NCI-H82 (cell line): ENCODE measurements at places on chromosomes 7 and 10.

GRCh38 chr10:121771966-121772365, 155.9 kb downstream of the ATE1 start:
- DNase-seq = no peak

DNA sequence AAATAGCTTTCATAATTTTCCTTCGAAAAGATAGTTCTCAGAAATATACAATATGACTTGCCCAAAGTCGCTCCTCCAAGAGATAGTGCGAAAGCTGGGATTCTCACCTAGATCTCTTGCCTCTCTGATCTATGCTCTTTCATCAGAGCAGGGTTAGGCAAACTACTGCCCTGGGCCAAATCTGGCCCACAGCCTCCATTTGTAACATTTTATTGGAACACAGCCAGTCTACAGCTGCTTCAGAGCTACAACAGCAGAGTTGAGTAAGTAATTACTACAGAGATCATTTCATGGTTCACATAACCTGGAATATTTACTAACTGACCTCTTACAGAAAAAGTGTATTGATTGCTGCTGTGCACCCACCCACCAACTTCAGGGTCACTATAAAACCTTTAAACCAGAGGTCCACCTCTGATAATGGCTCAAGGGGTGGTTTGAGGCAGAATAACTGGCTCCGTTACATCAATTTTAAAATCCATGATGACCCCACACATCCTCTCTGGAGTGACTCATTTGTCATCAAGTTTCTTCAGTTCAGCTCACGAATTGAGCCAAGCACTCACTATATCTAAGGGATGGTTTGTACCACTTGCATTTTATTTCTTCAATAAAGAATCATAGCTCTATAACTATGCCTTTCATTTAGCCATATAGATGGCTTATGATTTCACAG, 1019.0 kb downstream of the XPNPEP1 start:
- DNase-seq = no peak

DNA sequence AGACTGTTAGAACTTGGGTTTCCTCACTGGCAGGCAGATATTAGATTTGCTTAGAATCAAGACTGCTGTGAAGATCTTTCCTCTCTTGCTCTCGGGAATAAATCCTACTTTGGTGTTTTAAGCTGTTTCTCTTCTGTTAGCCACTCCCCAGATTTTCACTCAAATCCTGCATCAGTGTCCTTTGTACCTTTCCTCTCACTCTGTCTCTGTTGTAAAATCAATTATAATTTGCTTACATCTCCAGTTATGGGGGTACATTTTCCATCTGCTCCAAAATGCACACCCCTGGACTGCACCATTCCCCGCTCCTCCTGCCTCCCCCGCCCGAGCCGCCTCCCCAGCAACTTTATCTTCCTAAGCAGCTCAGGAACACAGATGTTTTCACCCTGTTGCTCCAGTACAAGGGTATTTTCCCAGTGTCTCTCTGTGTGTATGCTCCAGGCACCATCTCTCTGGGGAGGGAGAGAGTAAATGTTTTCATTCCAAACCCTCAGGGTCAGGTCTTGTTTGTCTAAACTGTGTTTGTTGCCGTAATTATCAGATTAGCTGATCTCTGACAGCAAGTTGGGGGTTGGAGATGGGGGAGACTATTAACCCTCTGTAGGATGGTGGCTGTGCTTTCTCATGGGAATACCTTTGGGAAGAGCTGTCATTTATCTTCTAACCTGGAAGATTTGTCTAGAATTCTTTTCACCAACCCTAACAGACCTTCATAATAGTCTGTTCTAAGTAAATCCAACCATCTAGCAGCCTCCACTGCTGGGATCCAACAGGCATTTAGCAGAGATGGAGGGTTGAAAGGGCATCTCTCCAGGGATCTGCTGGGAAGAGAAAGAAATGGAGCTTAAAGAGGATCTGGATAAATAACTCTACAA, 20.4 kb upstream of the GOT1 start:
- peak; percentile 75 for DNase-seq

DNA sequence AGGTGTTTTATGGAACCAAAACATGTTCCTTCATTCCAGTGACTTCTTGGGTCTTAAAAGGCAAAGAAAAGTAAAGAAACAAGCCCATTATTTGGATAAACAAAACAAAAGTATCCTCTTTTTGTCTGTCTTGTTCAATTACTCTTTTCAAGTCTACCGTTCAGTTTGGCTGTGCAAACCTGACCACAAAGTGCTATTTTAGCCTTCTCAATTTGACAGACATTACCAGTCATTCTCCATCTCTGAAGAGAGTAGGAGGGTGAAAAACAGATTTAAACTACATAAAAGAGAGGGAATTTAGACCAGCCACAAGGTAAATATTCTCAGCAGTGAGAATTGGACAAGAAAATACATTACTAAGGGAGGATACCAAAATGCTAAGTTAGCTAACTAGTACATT, 145.2 kb downstream of the GRM3 start:
- no peak for DNase-seq

GRCh38 chr7:126487728-126488442, 764.9 kb downstream of the GRM8 start:
- DNase-seq = no peak

DNA sequence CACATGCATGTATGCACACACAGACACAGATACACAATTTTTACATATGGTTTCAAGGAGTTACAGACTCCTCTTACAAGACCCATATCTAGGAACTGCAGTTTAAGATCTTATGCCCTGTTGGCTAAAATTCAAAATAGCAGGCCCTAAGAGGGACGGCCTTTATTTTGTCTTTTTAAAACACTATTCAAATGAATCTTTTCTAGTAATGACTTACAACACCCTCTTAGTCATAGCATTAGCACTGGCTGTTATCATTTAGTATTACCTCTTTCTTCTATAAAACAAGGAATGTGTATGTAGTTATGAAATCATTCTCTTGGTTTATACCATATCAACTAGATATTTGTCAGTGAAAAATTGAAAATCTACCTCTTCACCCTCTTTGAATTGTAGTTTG, 15.3 kb downstream of the PAPSS2 start:
- no peak for DNase-seq

GRCh38 chr7:108014747-108015682, 12.1 kb upstream of the LAMB1 start:
- no peak for DNase-seq

DNA sequence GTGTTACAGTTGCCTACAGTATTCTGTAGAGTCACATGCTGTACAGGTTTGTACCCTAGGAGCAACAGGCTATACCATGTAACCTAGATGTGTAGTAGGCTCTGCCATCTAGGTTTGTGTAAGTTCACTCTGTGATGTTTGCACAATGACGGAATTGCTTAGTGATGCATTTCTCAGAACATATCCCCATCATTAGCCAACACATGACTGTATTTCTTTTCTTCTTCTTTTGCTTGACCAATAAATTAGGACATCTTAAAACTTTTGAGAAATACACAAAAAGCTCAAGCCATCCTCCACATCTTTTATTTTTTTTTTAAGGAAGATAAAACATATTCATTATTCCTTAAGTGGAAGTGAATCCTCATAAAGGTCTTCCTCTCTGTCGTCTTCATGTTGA, 5.4 kb upstream of the PFKFB3 start:
- no peak for DNase-seq

GRCh38 chr10:43728425-43728824, 79.7 kb upstream of the ZNF32 start:
- DNase-seq = no peak

- DNase-seq = no peak
Measured at GRCh38 chr7:101547916-101548661, 81.0 kb downstream of the MYL10 start.

GRCh38 chr10:76736815-76737618, 900.6 kb downstream of the KCNMA1 start:
- no peak for DNase-seq

GRCh38 chr10:116753759-116754158, 11.4 kb upstream of the HSPA12A start:
- DNase-seq = no peak

GRCh38 chr7:42351316-42351935, 114.4 kb upstream of the GLI3 start:
- no peak for DNase-seq

- DNase-seq = no peak
Measured at GRCh38 chr7:41877118-41877517, 174.2 kb upstream of the INHBA start.

GRCh38 chr7:36986511-36986933, 262.2 kb upstream of the AOAH start:
- peak; percentile 56 for DNase-seq

- peak; percentile 2 for DNase-seq
Measured at GRCh38 chr10:3588816-3589215, 196.2 kb downstream of the KLF6 start.

DNA sequence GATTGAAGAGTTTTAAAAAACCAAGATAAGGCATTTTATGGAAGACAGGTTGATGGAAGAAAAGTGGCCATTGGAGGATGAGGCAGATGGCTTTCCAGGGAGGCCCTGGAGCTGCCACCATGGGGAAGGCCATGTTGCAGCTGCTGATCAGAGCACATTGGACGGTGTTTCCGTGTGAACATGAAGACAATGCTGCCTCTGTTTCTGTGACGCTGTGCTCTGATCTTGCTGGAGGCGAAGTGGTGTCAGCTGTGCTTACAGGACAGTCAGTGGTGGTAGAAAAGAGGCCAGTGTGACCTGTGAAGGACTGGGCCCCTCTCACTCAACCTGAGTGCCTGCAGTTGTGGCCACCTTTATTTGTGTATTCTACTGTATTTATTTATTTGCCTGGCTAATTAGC, 132.9 kb downstream of the FAM204A start:
- no peak for DNase-seq

DNA sequence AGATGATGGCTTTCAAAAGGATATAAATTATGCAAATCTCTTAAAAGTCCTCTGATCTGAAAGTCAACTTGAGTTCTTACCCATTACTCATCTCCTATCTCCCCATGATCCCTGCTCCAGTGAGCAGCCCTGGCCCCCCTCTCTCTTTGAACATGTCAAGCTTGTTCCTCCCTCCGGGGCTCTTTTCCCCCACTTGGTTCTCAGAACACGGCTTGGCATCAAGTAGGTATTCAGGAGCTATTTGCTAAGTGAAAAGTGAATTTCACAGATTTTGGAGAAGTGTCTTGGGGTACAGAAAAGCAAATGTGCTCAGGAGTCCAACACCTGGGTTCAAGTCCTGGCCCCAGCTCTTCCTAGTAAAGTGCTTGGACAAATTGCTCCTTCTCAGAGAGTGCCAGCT, 98.3 kb upstream of the CTBP2 start:
- DNase-seq = no peak

DNA sequence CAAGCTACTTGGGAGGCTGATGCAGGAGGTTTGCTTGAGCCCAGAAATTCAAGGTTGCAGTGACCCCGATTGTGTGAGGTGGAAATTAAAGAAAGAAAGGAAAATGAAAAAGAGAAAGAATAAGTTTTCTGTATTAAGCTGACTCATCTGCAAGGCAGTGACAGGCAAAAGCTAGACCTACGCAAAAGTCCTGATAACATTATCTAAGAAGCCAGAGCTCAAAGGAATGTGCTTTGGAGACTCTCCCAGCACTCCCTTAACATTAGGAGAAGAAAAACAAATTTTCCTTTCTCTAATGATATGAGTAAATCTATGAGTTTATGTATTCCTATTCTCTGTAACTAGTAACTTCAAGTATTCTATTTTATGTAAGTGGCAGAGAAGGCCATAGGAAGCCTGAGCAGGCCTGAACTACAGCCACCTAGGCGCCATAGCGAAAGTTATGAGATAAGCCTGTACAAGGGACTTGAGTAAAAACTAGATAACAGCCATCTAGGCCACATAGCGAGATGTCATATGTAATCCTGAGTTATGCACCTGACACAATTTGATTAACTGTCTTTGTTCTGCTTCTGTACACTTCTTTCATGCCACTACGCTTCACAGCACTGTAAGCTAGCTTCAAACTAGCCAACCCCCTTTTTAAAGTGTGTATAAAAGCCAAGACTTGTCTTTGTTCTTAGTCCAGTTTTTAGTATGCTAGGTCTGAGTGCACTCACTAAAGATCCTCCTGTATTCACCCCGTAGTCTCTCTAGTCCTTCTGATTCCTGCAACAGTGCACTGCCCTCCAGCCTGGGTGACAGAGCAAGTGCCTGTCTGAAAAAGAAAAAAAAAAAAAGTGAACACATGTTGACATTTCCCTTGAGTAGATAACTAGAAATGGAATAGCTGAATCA, 9.4 kb upstream of the ZWINT start:
- peak; percentile 4 for DNase-seq

DNA sequence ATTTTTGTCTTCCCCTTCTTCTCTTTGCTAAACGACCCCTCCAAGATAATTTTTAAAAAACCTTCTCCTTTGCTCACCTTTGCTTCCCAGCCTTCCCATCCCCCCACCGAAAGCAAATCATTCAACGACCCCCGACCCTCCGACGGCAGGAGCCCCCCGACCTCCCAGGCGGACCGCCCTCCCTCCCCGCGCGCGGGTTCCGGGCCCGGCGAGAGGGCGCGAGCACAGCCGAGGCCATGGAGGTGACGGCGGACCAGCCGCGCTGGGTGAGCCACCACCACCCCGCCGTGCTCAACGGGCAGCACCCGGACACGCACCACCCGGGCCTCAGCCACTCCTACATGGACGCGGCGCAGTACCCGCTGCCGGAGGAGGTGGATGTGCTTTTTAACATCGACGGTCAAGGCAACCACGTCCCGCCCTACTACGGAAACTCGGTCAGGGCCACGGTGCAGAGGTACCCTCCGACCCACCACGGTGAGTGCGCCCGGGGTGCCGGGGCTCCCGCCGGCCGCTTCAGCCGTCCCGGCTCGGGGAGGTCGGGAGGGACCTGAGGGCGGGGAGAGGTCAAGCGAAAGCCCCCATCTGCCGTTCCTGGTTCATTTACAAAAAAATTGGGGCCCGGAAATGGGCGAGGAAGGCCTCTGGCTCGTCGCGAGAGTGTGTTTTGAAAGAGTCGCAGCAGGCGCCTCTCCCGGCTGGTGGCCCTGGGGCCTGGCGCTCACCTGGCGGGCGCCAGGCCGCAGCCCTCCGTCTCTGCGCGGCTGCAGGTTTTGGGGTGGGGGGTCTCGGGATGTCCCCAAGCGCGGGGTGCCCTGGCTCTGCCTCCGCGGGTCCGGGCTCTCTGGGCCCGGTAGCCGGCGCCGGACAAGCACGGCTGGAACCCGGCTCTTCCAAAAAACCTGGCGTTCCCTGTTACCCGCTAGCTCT, 1.2 kb downstream of the GATA3 start:
- DNase-seq = no peak

GRCh38 chr7:93823621-93824020, 66.9 kb downstream of the TFPI2 start:
- no peak for DNase-seq

- peak; percentile 8 for DNase-seq
Measured at GRCh38 chr10:21993360-21994001, 10.0 kb downstream of the DNAJC1 start.

GRCh38 chr10:49278497-49278981, 20.4 kb upstream of the C10orf71 start:
- peak; percentile 49 for DNase-seq
